ENCODE measurements at places on chromosomes 2 and 18.

GRCh38 chr18:59985289-59985688 is 85.5 kb downstream of the PMAIP1 start:
- DNase-seq = no peak

- no peak for DNase-seq
Observed at GRCh38 chr2:233445152-233445830, 91.0 kb downstream of the DGKD start.

DNA sequence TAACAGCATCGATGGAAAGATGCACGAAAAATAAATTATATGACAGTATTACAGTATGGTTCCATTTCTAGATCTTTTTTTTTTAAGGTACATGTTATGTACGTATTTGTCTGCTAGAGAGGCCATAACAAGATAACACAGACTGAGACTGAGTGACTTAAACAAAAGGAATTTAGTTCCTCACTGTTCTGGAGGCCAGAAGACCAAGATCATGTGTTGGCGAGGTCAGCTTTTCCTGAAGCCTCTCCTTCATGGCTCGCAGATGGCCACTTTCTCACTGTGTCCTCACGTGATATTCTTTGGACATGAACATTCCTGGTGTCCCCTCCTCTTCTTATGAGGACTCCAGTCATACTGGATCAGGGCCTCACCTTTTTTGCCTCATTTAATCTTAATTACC is 177.4 kb downstream of the CAPN13 start:
- DNase-seq = no peak

DNA sequence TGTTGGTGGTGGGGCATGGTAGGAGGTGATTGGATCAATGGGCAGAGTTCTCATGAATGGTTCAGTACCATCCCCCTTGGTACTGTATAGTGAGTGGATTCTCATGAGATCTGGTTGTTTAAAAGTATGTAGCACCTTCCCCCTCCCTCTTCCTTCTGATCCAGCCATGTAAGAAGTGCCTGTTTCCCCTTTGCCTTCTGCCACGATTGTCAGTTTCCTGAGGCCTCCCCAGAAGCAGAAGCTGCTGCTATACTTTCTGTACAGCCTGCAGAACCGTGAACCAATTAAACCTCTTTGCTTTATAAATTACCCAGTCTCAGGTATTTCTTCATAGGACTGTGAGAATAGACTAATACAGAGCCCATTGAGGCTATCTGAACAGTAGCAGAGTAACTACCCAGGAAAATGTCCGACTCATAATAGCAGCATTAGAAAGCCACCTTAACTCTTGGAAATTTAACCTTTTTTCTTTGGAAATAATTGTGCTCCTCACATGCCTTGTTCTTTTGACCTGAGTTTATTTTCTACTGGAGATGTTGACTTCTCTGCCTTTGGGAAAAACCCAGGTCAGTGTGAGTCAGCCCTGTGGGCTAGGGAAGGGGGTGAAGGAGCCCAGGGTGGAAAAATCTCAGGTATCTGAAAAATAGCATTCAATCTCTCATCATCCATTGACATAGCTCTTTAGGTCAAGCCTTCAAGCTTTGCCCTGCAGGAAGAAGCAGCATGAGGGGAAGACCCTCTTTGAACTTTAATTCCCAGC is 18.1 kb downstream of the CYP1B1 start:
- no peak for DNase-seq

GRCh38 chr2:69138793-69139459 is 125.9 kb downstream of the ANTXR1 start:
- no peak for DNase-seq

DNA sequence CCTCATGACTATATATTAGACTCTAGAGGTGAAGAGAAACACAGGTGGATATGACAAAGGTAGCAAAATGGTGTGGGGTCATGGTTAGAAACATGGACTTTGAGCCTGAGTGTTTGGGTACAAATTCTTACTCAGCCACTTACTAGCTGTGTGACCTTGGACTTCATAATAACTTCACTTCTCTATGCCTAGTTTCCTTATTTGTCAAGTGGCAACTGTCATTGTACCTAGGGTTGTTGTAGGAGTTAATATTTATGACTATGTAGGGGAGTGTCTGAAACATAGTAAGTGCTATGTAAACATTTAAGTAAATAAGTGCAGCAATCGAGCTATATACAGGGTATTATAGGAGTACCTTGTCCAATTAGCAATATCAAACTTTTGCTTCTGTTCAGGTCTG is 49.7 kb upstream of the RAPH1 start:
- no peak for DNase-seq

DNA sequence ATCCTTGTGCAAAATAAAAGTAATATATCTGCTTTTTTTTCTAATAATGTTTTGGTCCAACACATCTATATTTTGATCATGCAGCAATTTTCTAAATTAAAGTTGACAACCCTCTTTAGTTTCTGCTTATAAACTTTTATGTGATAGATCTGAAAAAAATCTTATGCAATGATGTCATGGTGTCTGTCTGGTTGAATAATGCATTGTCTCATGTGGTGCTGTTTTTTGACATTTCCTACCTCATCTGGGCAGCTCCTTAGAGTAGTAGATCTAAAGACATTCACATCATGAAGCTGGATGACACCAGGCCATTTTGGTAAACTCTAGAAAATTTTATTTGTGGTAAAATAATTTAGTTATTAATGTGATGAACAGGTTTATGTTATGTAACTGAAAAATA is 106.8 kb upstream of the FN1 start:
- no peak for DNase-seq

DNA sequence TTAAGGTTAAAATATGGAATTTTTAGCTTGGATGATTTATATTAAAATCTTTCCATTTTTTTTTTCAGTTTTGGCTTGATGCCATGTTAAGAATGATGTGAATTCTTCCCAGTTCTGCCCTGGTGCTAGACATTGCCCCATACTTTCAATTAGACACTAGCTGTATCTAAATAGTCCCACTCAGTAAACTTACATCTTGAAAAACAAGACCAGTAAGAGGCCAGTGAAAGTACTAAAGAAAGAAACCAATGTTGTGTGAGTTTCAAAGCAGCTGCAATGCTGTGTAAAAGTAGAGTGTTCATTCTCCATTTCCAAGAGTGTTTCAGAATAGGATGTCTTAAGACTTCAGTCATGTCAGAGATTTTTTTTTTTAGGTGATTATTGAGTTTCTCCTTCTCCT is 40.0 kb upstream of the CYBRD1 start:
- no peak for DNase-seq

- DNase-seq = no peak
Observed at GRCh38 chr2:199756211-199756610, 94.8 kb downstream of the FTCDNL1 start.

DNA sequence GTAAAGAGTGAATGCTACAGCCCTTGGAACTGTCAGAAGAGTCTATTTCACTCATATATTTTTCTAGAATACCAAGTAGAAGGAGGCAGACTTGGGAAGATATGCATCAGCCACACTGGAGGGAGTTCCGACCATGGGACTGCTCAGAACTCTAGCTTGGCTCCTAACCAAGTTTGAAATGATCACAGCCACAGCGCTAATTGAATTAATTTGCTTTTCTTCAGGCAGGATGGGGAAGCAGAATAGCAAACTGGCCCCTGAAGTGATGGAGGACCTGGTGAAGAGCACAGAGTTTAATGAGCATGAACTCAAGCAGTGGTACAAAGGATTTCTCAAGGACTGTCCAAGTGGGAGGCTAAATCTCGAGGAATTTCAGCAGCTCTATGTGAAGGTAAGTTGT is 51.4 kb downstream of the VSNL1 start:
- DNase-seq = no peak

GRCh38 chr2:149094217-149095015 is 55.9 kb downstream of the LYPD6B start:
- DNase-seq = no peak

GRCh38 chr18:58838946-58839345 is 25.7 kb upstream of the ZNF532 start:
- DNase-seq = no peak

DNA sequence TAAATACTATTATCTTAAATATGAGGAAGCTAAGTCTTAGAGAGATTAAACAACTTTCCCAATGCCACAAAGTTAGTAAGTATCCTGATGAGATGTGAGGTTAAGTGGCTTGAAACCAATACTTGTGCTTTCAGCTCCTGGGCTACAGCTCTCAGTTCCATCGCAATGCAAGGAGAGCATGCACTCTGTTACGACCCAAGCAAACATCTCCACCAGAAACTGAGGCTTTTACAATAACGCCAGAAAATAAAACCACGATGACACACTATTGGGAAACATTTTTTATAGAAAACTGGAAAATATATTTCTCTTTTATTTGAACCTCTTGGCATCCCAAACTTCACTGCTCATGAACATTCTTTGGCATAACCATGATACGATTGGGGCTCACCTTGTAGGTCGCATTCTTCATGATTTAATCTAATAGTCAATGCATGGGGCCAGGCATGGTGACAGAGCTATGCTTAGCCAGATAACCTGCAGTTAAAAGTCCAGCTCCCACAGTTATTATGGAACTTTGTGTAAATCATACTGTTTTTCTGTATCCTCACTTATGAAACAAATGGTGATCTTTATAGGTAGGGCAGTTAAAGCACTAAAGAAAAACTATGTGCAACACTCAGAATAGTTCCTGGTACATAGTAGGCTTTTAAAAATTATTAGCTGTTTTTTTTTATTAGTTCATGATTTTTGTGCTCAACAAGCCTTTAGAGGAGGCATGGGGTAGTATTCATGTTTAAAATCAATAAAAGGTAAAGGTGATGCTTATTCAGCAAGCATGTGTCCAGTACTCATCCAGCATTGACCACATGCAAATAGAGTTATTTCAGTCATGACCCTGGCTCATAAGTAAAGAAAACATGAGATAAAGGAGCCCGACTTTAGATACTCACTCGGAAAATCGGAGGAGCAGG is 238.3 kb upstream of the TRIB2 start:
- DNase-seq = no peak

DNA sequence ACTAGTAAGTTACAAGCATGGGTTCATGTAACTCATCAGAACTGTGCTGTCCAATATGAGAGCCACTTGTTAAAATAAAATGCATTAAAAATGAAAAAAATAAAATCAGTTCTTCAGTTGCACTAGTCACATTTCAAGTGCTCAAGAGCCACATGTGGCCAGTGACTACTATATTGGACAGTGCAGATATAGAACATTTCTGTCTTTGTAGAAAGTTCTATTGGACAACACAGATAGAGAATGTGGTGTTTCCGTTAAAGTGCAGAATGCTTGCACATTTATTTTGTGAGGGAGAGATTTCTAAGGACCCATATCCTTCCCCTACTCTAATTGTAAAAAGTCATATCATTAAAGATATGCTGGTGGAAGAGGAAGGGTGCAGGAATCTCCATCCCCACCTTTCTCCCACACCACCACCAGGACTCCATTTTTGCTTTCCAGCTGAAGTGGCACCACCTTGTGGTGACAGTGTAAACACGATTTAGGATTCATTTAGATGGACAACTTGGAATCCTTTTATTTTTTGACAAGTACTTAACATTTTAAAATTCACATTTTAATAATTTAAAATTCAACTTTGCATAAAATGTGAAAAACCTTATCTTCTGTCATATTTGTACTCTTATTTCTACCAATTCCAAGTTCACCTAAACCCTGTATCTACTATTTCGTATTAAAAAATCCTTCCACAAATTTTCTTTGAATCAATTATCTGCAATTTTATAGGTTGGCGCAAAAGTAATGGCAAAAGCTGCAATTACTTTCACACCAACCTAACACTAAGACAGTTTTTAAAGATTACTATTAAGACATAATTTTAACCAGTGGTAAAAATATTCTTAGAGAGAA is 9.4 kb upstream of the CD302 start:
- peak; percentile 25 for DNase-seq

DNA sequence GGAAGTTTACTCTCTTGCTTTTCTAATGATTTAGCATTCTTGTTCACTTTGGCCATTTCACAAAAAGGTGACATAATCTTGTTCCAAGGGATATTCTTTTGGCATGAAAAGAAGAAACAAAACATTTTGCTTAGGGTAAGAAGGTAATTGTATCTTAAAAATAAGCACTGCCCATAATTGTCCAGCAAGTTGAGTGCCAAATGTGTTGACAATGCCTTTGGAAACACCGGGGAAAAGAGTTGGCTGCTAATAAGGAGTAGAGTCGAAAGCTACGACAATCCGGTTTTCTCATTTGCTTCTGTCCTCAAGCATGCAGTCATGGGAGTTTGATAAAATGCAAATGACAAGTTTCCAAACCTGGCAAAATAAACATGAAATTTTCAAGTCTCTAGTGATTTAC is 27.3 kb downstream of the ITGAV start:
- no peak for DNase-seq

- no peak for DNase-seq
Observed at GRCh38 chr2:187091664-187092063, 242.7 kb upstream of the ZSWIM2 start.

GRCh38 chr2:203070701-203071100 is 56.0 kb downstream of the NBEAL1 start:
- no peak for DNase-seq

- DNase-seq = no peak
Observed at GRCh38 chr2:168312036-168312822, 64.8 kb upstream of the STK39 start.

GRCh38 chr2:26721115-26722032 is 28.9 kb downstream of the KCNK3 start:
- DNase-seq = no peak

GRCh38 chr2:172370821-172371455 is 56.4 kb upstream of the ITGA6 start:
- DNase-seq = no peak

- DNase-seq = no peak
Observed at GRCh38 chr2:217225596-217225995, 365.7 kb upstream of the TNP1 start.

DNA sequence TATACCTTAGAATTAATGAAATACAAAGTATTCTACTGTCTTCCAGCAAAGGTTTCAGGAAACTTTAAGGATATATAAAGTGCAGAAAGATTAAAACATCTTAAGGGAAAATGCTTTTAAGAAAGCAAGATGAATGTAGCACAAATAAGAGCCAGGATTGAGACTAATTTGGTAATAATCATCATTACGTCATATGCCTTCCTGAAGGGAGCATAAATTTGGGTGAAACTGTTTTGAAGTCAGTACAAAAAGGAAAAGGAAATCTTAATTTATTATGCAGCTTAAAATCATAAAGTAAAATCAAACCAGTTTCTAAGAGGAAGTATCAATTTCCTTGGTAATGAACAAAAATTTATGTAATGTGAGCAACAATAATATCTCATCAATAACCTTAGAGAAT is 221.7 kb downstream of the CTNNA2 start:
- no peak for DNase-seq

DNA sequence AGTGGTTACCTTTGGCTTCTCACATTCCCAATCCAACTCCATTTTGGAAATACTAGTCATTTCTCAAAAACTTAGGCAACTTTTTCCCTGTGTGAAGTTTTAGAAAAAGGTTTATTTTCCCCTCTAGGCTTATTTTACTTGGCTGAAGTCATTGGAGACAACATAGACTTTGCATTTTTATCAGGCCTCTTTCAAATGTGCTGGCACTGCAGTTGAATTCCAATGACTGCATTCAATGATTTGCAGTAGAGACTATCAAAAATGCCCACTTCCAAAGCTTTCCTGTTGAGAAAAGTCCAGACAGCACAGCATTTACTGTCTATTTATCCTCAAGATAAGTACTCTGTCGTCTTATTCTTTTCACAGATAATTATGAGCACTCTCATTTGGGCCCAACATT is 70.1 kb downstream of the ONECUT2 start:
- DNase-seq = peak; percentile 20

GRCh38 chr18:58894930-58895329 is 30.3 kb downstream of the ZNF532 start:
- no peak for DNase-seq

GRCh38 chr2:4300616-4301015 is 597.2 kb downstream of the DCDC2C start:
- no peak for DNase-seq

Measured in brain (organoid and tissue), 16 donors.